T-helper 1 cell (primary cell): ENCODE measurements at places on chromosomes 12 and 14.

- DNase-seq, result no peak
These were observed 30.5 kb downstream of the ALX1 start for GRCh38 chr12:85310456-85311076.

- DNase-seq, result no peak
These were observed 485.7 kb downstream of the ZFP36L1 start for GRCh38 chr14:68306934-68307789.

- DNase-seq, result no peak
These were observed 186.1 kb downstream of the PLCZ1 start for GRCh38 chr12:18551701-18552100.

DNA sequence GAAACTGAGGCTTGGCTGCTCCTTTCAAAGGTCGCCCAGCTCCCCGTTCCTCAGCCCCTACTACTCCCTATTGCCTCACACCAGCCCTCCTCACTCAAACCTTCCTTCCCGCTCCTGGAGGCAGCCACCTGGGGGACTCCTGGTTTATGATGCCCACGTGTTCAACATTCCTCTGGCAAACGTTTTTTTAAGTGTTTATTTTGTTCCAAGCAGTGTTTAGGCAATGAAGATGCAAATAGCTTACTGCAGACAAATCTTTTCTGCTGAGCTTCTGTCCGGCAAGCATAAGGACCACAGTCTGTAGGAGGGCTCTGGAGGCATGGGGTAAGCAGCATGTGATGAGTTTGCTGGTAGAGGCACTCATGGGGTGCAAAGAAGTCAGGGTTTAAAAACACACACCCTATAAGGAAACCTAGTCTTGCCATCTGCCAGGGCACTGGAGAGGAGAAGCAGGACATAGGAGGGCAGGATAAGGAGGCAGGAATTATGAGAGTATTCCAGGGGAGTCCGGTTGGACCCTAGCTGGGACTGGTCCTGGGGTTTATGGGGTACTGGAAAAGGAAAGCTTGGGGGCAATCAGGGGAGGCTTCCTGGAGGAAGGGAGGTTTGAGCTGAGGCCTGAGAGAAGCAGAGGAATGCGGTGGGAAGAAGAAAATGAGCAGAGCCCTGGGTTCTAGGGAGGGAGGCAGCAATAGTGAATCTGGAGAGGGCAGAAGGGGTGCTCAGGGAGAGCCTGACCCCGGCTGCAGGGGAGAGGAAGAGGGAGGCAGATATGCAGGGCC lies 123.3 kb downstream of the NCOR2 start:
- DNase-seq, result no peak

DNA sequence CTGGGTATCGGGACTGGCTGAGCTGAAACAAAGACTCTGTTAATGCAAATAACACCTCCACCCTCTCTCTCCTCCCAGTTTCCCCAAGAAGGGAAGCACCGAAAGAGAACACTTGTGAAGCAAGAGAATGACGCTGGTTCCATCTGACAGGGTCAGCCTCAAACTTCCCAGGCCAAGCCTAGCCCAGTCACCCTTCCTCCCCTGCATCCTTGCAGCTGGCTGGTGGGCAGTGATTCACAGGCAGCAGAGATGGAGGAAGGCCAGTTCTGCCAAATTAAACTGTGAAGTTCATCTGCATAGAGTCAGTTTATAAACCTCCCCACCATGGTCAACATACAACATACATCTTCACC lies 2.8 kb downstream of the LRRC74A start:
- DNase-seq, result no peak

- DNase-seq, result no peak
These were observed 95.4 kb upstream of the SFSWAP start for GRCh38 chr12:131615326-131616042.

DNA sequence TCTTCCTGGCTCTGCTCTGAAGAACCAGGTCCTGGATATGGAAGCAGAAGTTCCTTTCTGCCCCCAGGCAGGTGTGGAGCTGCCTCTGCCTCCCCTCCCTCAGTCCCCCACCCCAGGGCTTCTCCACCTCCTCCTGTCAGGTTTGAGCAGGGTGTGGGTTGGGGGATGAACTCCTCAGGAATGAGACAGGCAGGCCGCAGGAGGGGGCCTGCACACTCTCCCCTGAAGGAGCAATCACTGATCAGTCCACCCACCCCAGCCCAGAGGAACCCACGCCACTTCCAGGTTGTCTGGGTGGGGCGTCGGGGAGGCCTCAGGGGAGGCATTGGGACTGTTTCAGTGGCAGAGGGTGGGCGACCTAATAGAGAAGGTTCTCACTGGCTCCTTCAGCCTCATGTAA lies 26.6 kb downstream of the FAIM2 start:
- no peak for DNase-seq

DNA sequence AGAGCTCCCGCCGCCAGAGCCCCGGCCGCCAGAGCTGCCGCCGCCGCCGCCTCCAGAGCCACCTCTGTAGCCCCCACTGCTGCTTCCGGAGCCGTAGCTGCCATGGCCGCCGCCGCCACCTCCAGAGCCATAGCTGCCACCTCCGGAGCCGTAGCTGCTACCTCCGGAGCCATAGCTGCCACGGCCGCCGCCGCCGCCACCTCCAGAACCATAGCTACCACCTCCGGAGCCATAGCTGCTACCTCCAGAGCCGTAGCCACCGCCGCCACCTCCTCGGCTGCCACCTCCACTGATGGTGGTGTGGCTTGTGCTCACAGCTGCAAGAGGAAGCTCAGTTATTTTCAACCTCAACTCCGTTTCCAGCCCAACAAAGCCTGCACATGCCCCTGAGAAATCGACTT lies 4.9 kb downstream of the KRT1 start:
- DNase-seq, result no peak

DNA sequence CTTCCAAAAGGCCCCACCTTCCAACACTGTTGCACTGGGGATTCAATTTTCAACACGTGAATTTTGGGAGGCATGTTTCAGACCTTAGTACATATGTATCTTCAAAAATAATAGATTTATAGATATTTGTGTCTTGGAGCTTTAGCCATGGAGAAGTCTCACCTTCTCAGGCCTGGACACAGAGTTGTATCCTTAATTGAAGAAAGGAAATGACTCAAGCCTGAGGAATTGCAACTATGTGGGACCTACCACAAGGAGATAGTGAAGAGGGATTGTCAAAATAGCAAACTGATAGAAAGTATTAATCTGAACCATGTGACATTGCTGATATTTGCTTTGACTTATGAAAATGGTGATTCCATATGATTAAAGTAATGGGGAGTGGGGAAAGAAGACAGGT lies 89.8 kb downstream of the ACSS3 start:
- DNase-seq, result no peak

- DNase-seq, result no peak
These were observed 143.3 kb downstream of the CEP128 start for GRCh38 chr14:80798211-80798610.

- no peak for DNase-seq
These were observed 26.0 kb upstream of the LHX5 start for GRCh38 chr12:113497693-113498092.
